ENCODE measurements at places on chromosomes 1 and 21.

- DNase-seq = no peak
Measured at GRCh38 chr1:81377406-81377805, 423.3 kb upstream of the ADGRL2 start.

DNA sequence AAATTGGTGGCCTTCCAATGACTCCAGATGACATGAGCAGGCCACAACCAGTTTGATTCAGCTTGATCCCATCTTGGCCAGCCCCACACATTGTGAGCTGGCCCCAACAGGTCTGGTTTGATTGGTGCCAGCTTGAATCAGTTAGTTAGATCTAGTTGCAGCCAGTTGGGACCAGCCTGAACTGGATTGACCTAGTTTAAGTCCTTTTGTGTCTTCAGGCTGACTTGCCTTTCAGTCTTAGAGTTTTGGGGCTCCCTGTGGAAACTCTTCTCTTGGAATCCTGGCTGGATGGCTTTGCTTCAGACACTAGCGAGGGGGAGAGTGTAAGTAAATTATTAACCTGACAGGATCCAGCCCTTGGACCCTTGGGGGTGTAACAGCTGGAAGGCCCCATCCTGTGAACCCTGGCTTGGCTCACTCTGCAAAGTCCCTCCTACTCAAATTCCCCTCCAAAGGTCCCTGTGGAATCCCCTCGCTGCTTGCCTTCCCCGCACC is 36.2 kb upstream of the POU3F1 start:
- DNase-seq = no peak

DNA sequence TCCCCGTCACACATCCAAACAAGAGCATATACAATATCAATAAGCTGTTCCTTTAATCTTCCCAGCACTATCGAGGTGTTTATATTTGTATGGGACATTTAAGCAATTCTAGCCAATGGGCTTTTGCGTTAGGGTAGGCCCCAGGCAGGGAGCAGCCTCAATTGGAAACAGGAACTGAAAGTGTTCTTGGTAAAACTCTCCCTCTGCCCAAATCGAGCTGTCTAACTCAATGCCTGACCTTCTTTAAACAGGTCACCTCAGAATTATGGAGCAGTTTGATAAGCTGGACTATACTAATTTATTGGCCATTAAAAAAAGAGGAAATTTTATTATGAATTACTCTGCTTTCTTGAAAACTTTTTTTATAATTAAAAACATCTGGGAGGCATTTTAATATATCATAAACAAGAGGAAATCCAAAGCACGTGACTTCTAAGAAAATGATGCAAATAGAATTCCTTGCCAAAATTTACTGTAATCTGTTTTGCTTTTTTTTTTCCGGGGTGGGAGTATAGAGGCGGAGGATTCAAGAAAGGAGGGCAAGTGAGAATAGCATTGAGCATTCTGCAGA is 498.1 kb downstream of the LMO4 start:
- DNase-seq = no peak

GRCh38 chr1:211701733-211702132 is 26.3 kb upstream of the NEK2 start:
- no peak for DNase-seq

DNA sequence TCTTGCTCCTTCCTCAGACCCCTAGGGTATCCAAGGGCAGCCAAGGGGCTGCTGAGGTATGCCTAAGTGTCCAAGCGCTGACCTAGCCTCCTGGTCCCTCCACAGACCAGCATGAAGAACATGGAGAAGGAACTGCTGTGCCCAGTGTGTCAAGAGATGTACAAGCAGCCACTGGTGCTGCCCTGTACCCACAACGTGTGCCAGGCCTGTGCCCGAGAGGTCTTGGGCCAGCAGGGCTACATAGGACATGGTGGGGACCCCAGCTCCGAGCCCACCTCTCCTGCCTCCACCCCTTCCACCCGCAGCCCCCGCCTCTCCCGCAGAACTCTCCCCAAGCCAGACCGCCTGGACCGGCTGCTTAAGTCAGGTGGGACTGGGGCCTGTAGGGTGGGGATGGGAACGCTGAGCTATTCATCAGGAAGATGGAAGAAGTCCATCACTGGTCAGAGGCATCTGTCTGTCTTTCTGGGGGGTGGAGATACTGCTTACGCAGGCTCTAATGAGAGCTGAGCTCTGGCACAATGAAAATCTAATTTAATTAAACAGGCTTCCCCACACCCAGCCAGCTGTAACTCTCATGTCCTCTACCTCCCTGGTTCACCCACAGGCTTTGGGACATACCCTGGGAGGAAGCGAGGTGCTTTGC is 1.8 kb downstream of the TRIM46 start:
- DNase-seq = no peak

GRCh38 chr1:43292216-43292615 is 6.8 kb upstream of the C1orf210 start:
- no peak for DNase-seq

GRCh38 chr1:168288311-168289052 is 7.8 kb downstream of the TBX19 start:
- no peak for DNase-seq

- no peak for DNase-seq
Measured at GRCh38 chr21:42565206-42565810, 51.7 kb downstream of the SLC37A1 start.

- no peak for DNase-seq
Measured at GRCh38 chr1:80987106-80987505, 813.6 kb upstream of the ADGRL2 start.

DNA sequence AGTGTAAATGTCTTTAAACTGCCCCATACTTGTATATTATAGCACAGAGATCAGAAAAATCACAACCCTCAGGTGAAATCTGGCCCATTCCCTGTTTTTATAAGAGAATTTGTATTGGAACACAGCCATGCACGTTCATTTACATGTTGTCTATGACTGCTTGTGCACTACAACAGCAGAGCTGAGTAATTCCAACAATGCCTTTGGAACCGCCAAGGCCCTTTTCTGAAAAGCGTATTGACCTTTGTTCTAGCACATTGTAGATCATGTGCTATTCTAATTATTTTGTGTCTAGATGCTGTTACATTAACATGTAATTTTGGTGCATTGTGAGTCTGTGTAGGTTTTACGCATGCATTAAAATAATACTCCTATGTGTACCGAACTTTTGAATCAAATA is 339.6 kb downstream of the CHRM3 start:
- DNase-seq = no peak

- DNase-seq = no peak
Measured at GRCh38 chr1:1206376-1206965, at the start of gene TNFRSF18. Gene TNFRSF18 (minus strand): TSS chr1:1206592. CDS start chr1:1206571, 21 bp downstream.

GRCh38 chr21:14602382-14602958 is 56.4 kb upstream of the SAMSN1 start:
- DNase-seq = no peak

- DNase-seq = no peak
Measured at GRCh38 chr21:44749759-44750674, 38.6 kb upstream of the TSPEAR start.

DNA sequence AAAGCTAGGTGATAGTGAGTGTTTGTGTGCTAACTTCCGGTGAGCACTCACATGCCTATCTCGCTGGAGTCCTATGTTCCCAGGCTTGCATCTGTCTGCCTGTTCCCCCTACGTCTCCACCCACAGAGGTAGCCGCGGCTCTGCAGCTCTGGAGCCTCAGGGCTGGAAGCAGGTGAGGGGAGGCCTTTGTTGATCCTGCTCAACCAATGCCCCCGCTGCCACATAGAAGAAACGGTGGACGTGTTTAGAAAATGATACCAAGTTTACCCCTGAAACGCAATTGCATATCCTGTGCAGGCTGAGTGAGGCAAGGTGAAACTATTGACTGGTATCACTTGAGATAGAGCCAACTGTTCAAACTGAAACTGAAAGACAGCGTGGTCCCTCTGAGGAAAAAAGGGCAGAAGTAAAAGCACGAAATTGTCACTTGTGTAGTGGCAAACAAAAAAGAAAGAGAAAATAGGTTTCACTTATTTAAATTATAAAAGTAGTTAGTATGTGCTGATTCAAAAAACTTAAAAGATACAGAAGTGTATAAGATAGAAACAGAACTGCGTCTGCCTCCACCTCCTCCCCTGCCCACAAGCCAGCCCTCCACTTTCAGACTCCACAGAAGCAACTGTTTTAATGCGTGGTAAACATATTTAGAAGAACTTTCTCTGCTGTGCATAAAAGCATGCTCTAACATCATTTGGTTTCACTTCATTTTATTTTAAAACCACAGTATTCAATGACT is 38.6 kb upstream of the ETS2 start:
- DNase-seq = no peak

GRCh38 chr1:33402206-33402605 is 28.7 kb downstream of the PHC2 start:
- no peak for DNase-seq

DNA sequence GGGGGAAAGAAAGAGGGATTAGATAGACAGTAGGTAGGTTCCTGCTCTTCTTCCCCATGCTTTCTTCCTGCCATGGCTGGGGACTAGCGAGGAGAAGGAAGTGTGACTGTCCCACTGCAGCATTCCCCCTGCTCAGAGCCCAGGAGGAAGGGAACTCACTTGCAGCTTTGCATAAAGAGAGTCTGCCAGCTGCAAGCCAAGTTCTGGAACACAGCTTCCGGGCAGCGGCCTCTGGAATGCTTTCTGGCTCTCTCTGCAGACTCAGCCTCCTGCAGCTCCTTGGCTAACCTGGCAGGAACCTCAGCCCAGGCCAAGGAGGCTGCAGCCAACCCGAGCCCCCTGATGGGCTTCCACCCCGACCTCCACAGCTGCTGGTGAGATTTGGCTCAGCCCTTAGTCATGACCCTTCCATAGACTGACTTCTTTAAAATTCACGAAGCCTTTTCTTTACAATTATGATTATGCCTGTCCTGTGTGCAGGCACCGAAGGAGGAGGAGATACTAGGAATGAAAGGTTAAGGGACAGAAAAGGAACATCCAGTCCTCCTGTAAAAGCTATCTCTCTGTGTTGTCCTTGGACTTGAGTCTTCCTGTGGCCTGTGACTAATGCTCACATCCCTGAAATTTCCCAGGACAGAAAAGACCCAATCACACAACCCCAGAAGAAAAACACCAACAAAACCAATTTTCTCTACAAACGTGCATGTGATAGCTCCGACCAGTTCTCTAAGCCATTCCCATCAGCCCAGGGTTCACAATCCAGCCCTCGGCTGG is 108.2 kb upstream of the OLIG2 start:
- DNase-seq = no peak

GRCh38 chr21:37273440-37273839 is 6.3 kb upstream of the VPS26C start:
- DNase-seq = no peak

DNA sequence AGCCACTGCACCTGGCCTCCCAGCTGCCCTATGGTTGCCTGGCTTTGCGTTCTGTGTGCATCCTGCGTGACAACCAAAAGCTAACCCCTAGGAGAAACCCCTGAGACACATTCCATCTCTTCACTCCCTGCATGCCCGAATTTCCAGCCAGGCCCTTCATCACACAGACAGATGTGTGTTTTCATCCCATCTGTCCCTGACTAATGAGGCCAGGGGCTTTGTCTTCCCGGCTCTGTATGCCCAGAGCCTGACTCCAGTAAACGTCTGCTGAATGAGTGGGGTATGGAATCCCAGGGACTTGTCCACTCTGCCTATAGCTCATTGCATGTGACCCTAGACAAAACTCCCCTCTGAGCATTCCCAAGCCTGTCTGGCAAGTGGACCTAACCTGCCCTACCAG is 9.6 kb downstream of the ESPN start:
- DNase-seq = no peak

- no peak for DNase-seq
Measured at GRCh38 chr21:20646431-20647165, 351.6 kb upstream of the NCAM2 start.

DNA sequence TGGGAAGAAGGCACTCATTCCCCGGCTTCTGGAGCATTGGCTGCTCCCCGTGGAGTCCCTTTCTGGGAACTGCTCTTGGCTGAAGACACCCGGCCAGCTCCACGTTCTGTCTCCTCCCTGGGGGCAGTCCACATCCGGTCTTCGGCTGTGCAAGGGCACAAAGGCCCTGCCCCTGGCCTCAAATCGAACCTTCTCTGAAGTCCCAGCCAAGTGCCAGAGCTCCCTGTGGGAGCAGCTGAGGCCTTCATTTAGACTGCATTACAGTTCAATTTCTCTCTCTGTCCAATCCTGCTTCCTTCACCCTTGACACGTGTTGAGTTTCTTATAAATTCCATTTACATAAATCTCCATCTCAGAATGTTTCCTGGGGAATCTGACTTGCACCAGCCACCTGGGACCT is 132.9 kb upstream of the POU3F1 start:
- DNase-seq = no peak

GRCh38 chr1:179016706-179017382 is 8.8 kb upstream of the FAM20B start:
- no peak for DNase-seq

GRCh38 chr21:45332981-45333582 is 45.4 kb upstream of the POFUT2 start:
- DNase-seq = no peak

DNA sequence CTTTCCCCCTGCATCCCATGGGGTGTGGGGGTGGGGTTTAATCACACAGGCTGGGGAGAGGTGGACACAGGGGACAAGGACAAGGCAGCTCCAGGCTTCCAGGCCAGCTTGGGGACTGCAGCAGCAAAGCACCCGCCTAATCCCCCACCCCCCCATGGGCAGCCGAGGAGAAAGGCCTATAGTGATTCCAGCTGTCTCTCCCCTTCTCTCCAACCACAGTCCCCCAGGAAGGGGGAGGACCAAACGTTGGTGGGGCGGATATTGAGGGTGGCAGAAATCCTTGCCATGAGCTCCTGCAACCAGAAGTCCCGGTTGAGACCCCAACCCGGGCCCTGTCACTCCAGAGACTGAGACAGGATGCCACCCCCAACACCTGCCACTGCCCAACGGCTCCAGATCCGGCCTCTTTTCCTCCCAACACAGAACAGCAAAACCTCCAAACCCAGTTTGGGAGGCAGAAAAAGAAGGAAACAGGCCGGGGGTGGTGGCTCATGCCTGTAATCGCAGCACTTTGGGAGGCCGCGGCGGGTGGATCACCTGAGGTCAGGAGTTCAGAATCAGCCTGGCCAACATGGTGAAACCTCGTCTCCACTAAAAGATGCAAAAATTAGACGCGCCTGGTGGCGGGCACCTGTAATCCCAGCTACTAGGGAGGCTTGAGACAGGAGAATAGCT is 1.7 kb downstream of the EPHA2 start:
- DNase-seq = no peak

DNA sequence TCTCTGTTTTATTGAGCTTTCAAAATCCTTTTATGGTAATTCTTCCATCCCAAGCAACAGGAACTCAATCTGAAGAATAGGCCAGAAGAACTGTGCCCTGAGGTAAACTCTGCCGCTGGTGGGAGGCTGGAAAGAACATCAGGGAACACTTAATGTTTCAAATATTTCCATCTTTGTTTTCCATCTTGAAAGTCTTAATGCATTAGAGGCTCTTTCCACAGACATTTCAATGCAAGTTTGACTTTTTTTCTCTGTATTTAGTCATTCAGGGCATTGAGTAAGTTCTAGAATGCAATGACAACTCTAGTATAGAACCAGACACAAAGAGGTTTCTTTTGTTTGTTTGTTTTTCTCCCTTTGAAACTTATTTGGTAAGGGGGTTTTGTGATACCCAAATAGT is 61.5 kb downstream of the KIAA0040 start:
- no peak for DNase-seq

- DNase-seq = no peak
Measured at GRCh38 chr21:31921079-31921478, 48.3 kb downstream of the HUNK start.
